ENCODE measurements at places on chromosomes 4 and X.
A peak's percentile ranks its signal among the peaks of the same experiment; 100 is the strongest.

GRCh38 chr4:88697588-88698329, at the start of gene NAP1L5:
Gene NAP1L5, minus strand, starts transcription at chr4:88697829. Its CDS starts 75 bp downstream, at chr4:88697754.
- peak; percentile 69 for DNase-seq

DNA sequence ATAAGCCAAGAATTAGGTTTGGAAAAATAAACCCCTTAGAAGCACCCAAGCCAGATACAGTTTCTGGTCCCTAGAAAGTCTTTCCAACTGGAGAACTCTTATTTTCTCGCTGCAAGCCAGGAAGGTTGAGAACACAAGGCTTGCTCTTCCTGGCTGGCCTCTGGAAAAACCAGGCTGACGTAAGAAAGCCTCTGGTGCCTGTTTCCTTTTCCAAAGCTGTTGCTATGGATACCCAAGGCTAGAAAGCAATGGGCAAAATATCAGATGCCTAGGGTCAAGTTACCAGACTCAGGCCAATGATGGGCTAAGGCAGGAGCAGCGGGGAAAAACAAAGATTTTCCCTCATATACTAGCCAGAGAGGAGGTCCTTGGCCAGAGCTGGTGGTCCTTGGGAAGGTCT, 281.6 kb downstream of the KLHL13 start:
- no peak for DNase-seq

- no peak for DNase-seq
These were observed 685.8 kb downstream of the GABRG1 start for GRCh38 chr4:45438047-45438446.

DNA sequence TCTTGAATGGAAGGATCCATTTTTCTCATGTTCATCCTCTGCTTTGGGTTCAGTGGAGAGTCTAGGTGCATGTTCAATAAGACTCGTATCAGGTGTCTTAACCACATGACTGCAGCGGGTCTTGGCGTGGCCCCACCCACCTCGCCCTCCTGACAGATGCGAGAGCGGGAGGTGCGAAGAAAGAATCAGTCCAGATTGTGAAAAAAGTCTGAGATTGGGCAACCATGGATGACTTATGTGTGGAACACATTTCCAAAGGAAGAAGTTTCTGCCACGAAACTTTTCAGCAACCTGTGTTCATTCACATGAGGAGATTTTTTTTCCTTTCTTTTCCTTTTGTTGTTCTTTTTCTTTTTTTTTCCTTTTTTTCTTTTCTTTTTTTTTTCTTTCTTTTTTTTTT, 66.8 kb downstream of the NSD2 start:
- DNase-seq = no peak

DNA sequence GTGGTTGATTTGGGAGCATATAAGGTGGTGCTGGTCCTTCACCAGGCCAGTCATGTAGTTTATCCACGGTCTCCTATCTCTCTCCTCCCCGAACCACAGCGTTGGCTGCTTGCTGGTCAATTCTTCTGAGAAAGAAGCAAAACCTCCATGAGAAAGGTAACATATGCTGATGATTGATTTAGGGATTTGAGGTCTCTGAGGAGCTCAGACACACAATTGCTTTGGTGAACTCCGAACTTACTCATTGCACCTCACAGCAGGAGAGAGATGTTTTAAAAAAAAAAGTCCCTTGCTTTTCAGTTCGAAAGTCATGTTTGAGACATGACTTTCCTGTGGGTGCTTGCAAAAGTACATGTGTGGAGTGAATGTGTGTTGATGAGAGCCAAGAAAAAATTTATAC, 100.2 kb downstream of the TSPAN7 start:
- DNase-seq = no peak

DNA sequence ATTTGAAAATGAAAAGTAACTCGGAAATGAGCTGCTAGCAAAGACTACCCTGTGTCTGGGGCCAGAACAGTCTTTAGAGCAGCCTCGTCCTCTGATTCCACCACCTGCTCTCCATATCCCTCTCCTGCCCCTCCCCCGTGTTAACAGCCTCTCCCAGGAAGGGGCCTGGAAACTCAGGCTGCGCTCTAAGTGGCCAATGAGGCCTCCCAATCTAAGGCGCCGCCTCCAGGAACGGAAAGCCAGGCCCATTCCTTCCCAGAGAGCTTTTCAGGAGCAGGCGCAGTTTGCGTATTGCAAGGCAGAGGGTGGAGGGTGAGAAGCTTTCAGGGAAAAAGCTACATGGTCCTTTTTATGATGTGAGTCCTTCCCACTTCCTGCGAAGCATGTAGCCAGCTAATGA, 31.2 kb downstream of the RS1 start:
- DNase-seq = no peak

Data from fibroblast of skin of scalp (primary cell).